ENCODE measurements at places on chromosomes 1 and 21.
A peak's percentile ranks its signal among the peaks of the same experiment; 100 is the strongest.

- no peak for DNase-seq
These were observed 4.7 kb downstream of the MAP1LC3C start for GRCh38 chr1:241994171-241994570.

- no peak for DNase-seq
These were observed 8.8 kb upstream of the NHLH1 start for GRCh38 chr1:160358073-160358472.

DNA sequence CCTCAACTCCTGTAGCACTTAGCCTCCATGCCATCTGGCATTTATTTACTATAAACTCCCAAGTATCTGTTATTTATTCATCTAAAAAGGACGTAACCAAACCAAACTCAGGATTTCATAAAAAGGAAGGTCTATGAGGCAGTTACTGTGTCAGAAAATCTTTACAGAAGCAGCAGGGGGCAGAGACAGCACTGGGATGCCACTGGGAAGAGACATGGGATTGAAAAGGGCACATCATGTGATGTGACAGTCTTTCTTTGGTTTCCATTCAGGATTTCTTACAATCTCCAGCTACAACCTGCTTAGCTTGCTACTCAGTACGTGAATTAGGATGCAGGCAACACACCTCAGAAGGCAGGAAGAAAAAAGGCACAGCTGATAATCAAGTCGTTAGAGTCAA lies 31.2 kb downstream of the SPRTN start:
- DNase-seq, result no peak

- DNase-seq, result no peak
These were observed 71.1 kb upstream of the EXO1 start for GRCh38 chr1:241776911-241777310.

DNA sequence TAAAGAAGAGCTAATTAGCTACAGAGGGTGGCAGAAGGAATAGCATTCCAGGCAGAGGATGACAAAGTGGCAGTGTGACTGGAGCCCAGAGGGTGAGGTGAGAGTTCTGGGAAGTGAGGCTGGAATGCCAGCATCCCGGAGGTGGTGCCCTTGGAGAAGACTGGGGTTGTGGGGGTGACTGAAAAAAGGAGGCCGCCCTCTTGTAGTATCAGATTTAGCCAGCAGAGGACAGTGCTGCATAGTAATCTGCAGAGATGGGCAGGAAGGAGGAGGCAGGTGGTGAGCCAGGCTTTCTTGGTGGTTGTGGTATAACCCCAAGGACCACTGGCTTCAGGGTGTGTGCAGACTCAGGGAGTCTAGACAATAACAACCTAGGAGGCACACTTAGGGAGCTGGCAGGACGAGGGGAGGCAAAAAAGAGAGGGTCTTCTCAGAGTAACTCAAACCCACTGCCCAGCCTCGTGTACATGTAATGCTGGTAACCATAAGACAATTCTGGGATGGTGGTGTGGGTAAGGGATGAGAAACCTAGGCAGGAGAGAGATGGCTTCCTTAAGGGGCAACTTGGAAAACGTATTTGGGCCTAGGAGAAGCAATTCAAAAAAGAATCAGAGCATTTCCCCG lies 30.5 kb downstream of the MROH7 start:
- peak; percentile 68 for DNase-seq

GRCh38 chr1:200786788-200787187 lies 48.1 kb downstream of the CAMSAP2 start:
- no peak for DNase-seq

DNA sequence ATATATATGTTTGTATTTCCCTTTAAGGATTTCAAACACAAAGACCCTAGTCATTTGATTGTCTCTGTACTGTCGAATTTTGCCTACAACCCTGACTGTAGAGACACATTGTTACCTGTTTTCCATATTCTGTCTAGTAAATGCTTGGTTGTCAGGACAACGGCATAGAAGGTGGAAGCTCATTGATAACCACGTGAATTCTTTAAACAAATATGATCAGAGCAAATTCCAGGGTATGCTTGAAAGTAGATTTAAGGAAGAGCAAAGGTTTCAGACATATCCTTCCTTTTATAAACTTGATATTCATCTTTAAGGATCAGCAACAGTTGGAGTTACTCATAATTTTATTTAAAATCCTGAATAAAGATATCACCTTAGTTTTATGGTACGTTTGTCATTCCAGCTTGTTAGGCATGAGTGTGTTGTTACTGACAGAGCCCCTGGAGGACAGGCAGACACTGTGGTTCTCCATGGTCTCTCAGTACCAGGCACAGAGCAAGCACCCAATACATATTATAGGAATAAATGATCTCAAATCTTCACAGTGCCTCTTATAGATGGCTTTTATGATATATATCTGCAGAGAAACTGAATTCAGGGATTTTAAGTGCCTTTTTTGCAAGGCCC lies 203.2 kb downstream of the FGGY start:
- no peak for DNase-seq

DNA sequence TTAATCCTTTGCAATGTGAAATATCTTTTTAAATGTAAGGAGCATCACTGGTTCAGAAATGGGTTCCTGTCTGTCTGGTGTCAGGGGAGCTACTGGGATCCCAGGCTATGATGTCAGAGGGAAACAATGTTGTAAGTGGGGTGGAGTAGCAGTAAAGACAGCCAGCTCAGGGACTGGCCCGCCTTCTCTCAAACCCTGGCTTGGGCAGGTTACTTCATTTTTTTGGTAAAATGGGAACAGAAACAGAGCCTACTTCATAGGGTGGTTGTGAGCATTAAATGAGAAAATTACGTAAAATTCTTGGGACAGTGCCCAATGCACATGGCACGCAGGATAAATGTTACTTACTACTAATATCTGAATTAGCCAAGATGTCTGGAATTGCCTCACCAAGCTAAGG lies 30.7 kb upstream of the IL20 start:
- no peak for DNase-seq

- DNase-seq, result peak; percentile 88
These were observed at the start of gene RGL1 for GRCh38 chr1:183804916-183805841. Gene RGL1, plus strand, starts transcription at chr1:183805120. Its CDS starts 178 bp downstream, at chr1:183805298.

- DNase-seq, result no peak
These were observed 47.8 kb downstream of the TCP10L start for GRCh38 chr21:32537569-32537881.

GRCh38 chr1:240967070-240967724 lies 355.2 kb upstream of the GREM2 start:
- DNase-seq, result peak; percentile 12

- DNase-seq, result no peak
These were observed 16.4 kb downstream of the CCN1 start for GRCh38 chr1:85596947-85597346.

DNA sequence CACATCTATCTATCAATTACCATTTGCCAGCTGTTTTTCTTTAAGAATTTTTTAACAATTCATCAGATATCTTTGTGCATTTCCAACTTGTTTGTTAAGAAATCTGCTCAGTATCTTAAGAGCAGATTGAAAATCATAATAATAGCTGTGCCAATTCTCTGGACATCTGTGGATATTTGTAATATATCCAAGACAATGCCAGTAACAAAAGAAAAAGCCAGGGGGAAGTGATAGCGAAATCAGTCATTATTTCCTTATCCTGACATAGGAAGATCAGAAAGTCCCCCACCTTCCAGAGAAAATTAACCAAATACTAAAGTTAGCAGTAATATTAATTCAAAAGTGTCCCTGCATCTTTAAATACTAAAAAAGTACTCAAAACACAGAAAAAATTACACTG lies 217.1 kb downstream of the RERE start:
- DNase-seq, result no peak

DNA sequence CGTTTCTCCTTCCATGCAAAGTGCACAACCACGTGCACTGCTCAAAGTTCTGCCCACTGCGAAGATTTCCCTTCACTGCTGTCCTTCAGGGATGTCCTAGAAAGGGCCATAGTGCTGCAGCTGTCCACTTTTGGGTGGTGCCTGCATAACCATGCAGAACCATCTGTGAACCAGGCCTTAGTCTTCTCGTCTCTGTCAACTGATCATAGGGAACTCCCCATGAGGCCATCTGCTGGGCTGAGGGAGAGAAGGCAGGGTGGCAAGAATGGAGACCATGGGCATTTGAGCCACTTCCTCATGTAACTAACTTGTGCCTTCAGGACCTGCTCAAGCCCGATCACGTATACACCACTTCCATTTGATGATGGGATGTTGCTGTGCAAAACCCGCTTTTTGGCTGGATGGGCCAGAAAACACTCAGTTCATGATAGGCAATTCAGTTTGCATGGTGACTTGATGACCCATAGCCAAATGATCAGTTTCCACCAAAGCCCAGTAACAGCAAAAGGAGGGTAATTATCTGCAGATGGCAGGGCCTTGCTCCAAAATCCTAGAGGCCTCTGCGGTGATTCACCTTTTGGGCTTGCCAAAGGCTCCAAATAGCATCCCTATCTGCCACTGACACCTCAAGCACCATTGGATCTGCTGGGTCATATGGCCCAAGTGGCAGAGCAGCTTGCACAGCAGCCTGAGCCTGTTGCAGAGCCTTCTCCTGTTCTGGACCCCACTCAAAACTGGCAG lies 9.5 kb downstream of the ST6GALNAC5 start:
- no peak for DNase-seq

DNA sequence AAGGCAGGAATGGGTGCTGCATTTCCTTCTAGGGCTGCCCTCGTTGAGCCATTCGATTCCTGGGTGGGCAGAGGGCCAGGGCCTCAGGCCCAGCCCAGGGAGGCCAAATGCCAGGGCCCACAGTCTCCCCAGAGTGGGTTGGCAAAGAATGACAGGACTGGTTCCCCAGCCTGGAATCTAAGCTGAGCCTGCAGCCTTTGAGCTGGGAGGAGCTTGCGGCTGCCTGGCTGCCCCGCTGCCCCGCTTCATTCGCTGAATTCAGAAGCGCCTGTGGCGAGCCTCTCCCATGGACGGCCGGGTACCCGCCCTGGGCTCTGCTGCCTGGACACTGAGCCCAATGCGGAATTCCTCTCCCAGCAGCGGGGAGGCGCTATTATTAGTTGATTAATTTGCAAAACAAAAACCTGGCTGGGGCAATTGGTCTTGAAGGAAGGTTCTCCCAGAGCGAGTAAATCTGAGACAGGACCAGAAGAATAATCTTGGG lies 32.3 kb upstream of the TARDBP start:
- peak; percentile 96 for DNase-seq

DNA sequence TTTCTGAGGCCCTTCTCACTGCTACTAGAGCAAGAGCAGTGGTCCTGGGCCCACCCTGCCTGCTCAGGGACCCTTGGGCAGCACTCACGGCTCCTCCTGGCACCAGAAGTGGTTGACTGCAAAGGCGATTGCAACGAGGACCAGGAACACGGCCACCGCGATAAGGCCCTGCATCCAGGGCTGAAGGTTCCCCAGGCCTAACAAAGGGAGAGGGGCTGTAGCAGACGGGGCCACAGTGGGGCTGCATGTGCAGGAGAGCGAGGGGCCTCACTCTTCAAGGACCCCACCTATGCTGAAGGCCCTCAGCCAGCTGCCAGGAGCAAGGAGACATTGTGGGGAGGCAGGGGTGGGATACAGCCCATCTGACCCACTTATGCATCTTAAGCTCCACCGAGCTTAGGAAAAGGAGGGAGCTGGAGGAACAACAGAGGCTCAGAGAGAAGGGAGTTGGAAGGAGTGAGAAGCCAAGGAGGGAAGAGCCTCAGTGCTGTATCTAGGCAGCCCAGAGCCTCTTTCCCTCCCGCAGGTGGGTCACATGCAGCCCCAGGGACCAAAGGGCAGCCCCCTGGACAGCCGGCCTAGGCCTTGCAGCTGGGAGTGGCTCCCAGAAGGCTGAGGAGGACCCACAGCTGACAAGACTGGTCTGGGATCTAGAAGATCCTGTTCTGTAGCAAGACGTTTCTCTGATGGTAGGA lies 2.5 kb downstream of the PDZK1IP1 start:
- DNase-seq, result no peak

DNA sequence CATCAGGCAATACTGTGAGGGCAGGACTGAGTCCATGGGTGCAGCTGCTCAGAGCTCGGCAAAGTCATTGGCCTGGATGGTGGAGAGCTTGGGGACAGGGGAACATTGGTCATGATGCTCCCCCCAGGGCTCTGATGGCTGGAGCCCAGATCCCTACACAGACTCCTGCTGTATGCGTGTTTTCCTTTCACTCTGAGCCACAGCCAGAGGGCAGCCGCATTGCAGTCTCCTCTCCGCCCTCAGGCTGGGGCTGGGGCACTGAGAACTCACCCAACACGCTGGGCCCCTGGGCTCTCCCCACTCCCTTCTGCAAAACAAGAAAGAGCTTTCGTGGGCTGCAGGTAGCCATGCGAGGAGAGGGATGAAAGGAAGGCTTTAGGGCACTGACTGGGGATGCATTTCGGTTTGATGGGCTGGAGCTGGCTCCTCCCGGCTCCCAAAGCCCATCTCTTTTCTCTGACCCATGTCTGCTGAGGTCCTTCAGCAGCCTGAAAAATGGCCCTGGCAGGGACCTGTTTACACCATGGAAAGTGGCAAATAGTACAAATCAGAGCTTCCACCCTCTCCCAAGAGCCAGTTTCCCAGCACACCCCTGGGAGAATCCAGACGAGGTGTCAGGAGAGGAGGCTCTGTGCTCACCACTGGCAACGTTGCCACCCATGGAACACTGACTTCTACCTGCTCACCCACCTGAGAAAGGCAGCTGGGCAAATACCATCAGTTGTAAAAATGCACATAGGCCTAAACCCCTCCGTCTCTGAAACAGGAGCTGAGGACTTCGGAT lies 43.8 kb downstream of the CAPN2 start:
- DNase-seq, result no peak

DNA sequence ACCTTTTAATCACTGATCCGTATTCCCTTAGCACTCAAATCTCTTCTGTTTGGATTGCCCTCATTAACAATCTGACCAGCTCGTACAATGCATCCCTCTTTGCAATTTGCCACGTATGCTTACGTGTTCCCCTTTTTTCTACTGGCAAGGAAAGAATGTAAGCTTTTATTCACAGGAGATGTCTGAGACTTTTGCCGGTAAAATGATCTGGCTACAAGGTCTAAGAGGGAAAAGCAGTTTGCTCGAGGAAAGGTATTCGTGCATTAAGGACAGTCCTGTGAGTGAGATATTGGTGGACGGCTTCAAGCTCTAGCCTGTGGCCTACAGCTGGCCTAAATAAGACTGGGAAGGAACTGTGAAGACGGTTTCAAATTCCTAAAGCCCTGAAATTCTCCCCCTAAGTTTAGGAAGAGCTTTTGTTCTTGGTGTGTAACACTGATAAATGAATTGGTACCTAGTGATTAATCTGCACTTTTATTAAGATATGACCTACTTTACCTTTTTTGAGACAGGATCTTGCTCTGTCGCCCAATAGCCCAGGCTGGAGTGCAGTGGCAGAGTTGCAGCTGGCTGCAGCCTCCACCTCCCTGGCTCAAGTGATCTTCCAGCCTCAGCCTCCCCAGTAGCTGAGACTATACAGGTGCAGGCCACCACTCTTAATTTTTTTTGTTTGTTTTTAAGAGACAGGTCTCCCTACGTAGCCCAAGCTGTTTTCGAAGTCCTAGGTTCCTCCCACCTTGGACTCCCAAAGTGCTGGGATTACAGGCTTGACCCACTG lies 895 bp upstream of the UBR4 start:
- peak; percentile 30 for DNase-seq

- no peak for DNase-seq
These were observed 16.9 kb upstream of the SAMD11 start for GRCh38 chr1:906600-907420.

- peak; percentile 53 for DNase-seq
These were observed 871 bp downstream of the TUFT1 start for GRCh38 chr1:151540982-151541377.

Data from astrocyte of the hippocampus (primary cell).